Activated CD4-positive, alpha-beta T cell treated with anti-CD3 and anti-CD28 coated beads, Interleukin-2, amount 50 U/mL, for 24 hours (primary cell): ENCODE measurements at places on chromosomes 7 and 10.

GRCh38 chr10:88190123-88190522 is 326.7 kb downstream of the PTEN start:
- no peak for DNase-seq

- DNase-seq, result no peak
Measured at GRCh38 chr7:100711369-100711768, 5.4 kb downstream of the POP7 start.

DNA sequence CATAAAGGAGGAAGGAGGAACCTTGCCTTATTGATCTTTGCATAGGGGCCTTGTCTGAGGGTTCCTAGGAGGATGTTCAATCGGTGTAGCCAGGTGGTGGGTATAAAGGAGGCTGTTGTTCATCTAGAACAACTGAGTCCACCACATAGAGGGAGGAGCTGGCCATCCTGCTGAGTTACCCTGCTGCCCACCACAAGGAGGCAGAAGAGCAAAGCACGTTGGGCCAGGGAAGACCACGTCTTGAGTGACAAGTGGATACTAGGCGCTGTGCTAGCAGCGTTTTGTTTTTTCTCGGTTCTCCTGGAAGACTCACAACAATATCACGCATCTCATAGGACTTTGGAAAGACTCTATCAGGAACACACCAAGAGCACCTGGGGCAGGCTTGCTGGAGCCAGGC is 20.0 kb downstream of the FOXI2 start:
- no peak for DNase-seq

DNA sequence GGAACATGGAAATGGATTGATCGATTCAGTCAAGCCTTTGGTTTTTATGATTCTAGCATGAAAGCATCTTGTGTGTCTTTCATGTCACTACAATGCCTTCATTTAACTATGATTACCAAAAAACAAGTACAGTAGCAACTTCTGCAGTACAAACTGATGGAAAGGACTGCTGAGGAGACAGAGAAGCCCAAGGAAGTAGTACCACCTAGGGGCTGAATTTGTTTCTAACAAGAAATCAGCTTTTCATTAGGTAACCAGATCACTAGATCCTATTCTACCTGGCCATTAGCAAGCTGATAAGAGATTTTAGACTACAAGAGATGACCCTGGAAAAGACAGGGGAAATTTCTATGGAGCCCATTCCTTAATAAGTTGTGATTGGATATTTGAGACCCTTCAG is 3.2 kb upstream of the IFIT1 start:
- no peak for DNase-seq

DNA sequence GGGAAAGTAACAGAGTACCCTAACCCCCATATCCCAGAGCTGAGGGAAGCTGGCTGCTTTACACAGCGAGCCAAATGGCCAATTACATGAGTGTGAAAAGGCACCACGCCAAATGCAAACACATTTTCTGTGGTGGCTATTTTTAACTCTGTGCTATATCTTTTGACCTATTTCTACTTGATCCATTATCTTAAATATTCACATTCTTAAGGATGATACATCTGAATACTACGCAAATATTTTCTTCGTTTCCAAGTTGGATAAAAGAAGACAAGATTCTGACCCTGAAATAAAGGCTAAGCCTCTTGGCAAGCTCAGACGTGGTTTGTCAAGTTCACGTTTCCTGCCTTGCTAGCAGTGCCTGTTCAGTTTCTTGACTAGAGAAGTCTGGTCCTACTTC is 146.7 kb upstream of the TMEM196 start:
- no peak for DNase-seq

DNA sequence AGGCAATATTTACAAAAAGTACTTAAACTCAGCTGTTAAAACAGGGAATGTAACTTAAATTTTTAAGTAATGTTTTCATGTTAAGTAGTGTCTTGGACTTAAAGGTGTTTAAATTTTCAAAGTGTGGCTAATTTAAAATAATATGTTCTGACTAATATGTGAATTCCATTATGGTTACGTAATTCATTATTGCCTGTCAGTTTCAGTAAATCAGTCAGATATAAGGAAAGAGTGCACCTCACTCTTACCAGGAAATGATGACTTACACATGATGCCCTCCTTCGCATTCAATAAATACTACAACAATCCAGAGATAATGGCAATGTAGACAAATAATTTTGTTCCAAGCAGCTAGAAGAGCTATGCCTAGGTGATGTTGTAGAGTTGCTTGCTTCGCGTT is 69.0 kb upstream of the WNT16 start:
- no peak for DNase-seq
